NCI-H2081 (cell line): ENCODE measurements at places on chromosomes 3 and 15.

- no peak for DNase-seq
Measured at GRCh38 chr3:131162516-131162915, 135.8 kb downstream of the NEK11 start.

DNA sequence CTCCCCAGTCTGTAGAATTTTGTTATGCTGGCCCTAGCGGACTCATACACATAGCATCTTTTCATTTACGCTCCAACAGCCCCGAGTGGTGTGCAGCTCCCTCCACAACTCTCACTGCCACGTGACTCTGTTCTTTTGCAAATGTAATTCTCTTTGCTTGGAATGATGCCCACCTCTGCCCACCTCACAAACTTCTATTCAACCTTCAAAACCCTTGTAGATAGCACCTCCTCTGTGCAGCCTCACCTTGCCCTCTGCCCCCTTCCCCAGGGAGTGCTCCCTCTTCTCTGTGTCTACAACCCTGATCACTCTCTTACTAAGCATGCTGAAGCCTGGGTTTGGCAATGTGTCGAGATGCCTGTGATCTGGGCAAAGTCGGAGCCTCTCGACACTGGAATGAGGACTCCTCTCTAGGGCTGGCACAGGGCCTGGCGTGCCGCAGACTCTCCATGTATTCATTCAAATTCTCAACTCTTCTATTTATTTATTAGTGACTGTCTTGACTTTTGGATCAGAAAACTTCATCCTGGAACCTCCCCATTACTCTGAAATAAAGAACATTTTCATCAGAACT is 73.5 kb downstream of the MGLL start:
- DNase-seq = no peak

DNA sequence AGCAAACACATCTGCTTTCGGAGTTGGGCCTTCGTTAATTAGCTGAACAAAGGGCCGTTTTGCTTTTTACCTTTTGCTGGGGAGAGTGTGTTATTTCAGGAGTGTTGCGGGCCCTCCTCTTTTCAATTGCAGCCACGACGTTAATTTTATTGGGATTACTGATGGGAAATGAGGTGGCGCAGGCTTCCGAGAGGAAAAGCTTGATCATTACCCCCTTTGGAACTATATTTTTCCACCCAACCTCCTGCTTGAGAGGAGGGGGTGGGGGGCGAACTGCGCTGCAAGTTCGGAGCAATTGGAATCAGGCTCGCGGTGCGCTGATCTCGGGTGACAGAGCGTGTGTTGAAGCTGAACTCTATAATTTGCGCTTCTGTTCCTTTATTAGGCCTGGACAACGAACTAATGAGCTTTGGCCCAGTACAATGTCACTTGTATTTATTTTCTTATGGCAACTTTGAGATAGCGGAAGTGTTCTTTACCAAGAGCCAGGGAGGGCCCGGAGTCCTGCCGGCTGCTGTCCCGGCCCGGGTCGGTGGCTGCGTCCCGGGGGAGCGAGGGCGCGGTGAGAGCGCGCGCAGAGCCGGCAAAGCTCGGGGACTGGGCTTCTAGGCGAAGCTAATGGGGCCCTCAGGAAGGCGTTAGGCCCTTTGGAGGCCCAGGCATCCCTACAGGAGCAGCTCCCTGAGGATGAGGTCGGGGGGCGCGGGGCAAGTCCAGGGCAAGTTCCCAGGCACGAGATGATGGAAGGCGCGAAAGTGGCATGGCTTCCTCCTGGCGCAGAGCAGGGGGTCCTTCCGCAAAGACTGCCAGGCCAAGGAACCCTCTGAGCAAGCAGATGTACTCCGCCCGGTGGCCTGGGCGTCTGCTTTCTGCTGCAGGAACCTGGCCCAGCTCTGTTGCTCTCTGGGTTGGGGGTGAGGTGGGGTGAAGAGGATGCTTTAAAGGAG is 12.9 kb downstream of the NR2F2 start:
- no peak for DNase-seq

- DNase-seq = no peak
Measured at GRCh38 chr3:152323834-152324233, 55.1 kb downstream of the MBNL1 start.

GRCh38 chr15:60428935-60429334 is 31.1 kb upstream of the ANXA2 start:
- no peak for DNase-seq

GRCh38 chr3:48500656-48501055 is 3.3 kb downstream of the SHISA5 start:
- no peak for DNase-seq

DNA sequence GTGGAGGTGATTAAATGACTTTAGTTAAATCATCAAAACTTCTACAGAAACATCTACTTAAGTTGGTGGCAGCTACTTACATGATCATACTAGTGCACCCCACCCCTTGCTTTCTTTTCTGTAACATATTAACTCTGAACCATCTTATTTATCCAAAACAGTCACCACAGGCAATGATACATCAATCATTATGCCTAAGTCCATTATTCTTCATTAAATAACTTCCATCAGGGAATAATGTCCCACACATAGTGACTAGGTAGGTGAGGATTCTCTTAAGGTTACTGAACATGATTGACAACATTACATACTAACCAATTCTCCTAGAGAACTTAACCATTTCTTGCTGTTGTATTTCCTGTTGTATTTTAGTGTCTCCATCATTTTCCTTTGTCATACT is 210.2 kb downstream of the NR1D2 start:
- DNase-seq = no peak

GRCh38 chr3:129358177-129358771 is 70.2 kb downstream of the EFCAB12 start:
- DNase-seq = no peak
